Mesothelial cell of epicardium (in vitro differentiated cells): ENCODE measurements at places on chromosomes 13 and 19. TPM values are rescaled to one million over a fixed set of nuclear protein-coding genes. Genes with fewer than 3 reads are reported as not detected.
A peak's percentile ranks its signal among the peaks of the same experiment; 100 is the strongest.

Gene TTYH1
- total RNA-seq = 4.2 to 6.0 TPM (median 5.2 TPM) in 3 replicates

Gene CEACAM16
- total RNA-seq = not detected in 3 replicates

Gene PNMA8B
- total RNA-seq = 3.0 to 3.2 TPM (median 3.1 TPM) in 3 replicates

Gene SHISA7
- total RNA-seq = 0.04 TPM in 1 of 3 replicates, not detected in the others

DNA sequence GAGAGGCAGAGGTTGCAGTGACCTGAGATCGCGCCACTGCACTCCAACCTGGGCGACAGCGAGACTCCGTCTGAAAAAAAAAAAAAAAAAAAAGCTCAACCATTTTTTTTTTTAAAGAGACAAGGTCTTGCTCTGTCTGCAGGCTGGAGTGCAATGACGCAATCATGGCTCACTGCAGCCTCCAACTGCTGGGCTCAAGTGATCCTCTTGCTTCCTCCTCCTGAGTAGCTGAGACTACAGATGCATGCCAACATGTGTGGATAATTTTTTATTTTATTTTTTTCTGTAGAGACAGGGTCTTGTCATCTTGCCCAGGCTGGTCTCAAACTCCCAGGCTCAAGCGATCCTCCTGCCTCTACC is 10.3 kb downstream of the EHD2 start:
- no peak for DNase-seq

DNA sequence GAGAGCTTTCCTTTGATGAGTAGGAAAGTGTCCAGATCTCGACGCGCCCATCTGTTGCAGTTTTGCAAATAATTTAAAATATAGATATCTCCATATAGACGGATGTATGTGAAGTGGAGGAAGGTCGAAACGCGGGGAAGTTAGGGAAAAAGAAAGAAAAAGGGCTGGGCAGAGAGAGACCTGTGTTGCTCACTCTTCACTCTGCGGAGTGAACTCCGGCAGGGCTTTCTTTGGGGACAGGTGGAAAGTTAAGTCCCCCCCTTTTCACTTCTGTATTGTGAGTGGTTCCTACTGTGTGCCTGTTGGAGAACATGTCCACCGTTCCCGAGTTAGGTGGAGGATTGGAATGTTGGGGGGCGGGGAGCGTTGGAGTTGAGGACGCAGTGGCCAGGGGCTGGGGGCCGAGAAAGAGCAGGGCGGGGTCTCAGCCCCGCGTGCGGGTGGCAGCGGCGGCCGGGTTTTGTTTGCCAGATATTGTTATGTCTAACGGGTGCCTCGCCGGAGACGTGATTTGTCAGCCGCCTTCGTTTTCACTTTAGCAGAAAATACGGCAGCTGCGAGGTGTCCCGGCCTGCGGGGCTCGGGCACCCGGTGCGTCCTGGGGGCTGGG is 145.1 kb upstream of the ZNF536 start:
- DNase-seq = no peak

- no peak for DNase-seq
These were observed 543.2 kb downstream of the SLITRK6 start for GRCh38 chr13:85255978-85256377.

- DNase-seq = no peak
These were observed 7.3 kb upstream of the PSMD8 start for GRCh38 chr19:38367041-38367440.

- no peak for DNase-seq
These were observed 5.9 kb downstream of the KMT2B start for GRCh38 chr19:35723671-35724070.

- peak; percentile 88 for DNase-seq
These were observed 20.8 kb upstream of the ERCC1 start for GRCh38 chr19:45444318-45445041.

DNA sequence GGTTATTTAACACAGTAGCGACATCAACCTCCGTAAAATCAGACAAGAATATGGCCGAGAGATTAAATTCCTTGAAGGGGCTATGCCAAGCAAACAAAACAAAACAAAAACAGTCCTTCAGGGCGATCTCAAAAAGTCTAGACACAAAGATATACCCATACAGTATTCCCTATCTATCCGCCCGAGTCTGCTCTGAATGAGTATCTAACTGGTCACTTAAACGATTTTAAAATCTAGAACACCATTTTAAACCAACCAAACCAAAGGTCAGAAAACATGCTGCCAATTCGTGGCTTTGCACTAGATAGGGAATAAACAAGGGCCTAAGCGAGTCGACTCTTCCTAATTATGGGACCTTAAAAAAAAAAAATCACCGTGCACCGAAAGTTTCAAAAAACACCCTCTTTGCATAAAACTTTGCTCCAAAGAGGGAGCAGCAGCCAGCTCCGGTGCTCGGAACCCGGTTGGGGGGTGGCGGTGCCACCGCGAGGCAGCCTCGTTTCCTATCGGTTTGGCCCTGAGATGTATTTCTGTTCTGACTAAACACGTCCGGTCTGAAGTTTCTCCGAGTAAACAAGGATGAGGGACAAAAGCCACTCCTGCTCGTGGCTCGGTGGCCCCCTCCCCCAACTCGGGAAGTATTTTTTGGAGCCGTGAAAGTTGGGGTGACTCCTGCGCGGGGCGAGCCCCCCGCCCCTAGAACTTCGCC is 1.8 kb downstream of the HMGB1 start:
- no peak for DNase-seq

GRCh38 chr19:45508417-45508860 is 1.2 kb downstream of the VASP start:
- DNase-seq = no peak

DNA sequence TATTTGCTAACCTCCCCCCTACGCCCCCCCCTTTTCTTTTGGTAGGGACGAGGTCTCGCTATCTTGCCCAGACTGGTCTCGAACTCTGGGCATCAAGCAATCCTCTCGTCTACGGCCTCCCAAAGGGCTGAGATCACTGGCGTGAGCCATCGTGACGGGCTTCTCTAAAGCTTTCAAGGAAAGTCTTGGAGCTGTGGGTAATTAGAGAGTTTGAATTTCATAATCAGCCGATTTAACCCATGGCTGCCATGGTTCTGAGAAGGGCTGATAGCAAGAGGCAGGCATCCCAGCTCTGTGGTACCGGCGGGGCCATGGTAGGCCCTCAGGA is 679 bp upstream of the ABHD8 start:
- no peak for DNase-seq

- no peak for DNase-seq
These were observed 4.4 kb downstream of the C13orf46 start for GRCh38 chr13:113969311-113969972.

- no peak for DNase-seq
These were observed 9.5 kb upstream of the ERVV-1 start for GRCh38 chr19:53004242-53004641.

DNA sequence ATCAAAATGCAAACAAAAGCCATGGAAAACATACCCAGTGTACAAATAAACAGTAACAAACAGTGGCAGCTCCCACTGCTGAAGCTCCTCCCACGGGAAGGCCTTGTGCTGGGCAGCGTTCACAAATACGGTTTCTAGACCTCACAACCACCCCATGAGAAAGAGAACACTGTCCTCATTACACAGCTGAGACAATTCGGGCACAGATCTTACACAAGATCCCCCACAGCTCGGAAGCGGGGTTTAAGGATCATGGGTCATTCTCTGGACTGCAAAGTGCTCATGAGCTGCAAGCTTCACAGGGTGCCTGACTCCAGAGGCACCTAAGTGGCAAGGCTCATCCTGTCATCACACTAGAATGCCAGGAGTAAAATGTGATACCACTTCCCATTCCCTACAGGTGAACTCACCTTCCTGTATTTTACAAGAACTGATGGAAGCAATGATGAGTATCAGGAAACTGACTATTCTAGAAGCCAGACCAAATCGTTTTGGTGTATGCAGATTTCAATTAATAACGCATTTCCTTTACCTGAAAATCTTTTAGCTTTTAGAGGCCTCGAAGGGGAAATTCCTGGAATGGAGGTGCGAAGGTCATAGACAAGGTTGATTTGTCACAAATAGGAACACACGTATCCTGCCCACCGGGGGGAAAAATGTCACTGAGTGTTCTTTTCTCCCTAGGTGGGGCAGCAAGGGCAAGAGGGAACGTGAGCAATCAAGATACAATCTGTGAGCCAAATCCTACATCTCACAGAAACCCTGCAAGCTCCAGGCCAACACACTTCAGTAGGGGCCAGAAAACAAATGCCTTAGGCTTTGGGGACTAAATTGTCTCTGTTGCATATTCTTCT is 41.2 kb downstream of the STK24 start:
- DNase-seq = no peak

DNA sequence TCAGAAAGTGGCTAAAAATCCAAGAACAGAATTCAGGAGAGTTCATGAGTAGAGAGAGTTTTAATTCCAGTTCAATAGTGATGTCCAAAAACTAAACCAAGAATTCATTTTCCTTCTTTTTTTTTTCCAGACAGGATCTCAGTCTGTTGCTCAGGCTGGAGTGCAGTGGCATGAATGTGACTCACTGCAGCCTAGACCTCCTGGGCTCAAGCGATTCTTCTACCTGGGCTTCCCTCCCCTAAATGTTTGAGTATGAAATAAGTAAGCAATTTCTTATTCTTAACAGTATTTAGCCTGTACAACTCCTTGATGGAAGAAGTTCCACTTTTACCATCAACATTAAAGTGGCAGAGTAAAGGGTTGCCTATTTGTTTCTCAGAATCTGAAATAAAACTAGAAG is 3.8 kb downstream of the COMMD6 start:
- no peak for DNase-seq
